GF-D8 (cell line): ENCODE measurements at places on chromosomes 5 and 9.

- DNase-seq: no peak
These were observed 1.4 kb downstream of the PCDHA13 start for GRCh38 chr5:140883373-140883772.

GRCh38 chr9:136245219-136246150 is at the start of gene QSOX2:
Gene QSOX2 (minus strand): TSS chr9:136245812. CDS start chr9:136245803, 9 bp downstream.
- peak; percentile 13 for DNase-seq

- no peak for DNase-seq
These were observed 121.7 kb downstream of the ACTBL2 start for GRCh38 chr5:57360871-57361270.

- DNase-seq: no peak
These were observed 161.1 kb downstream of the MAST4 start for GRCh38 chr5:66757219-66757833.

DNA sequence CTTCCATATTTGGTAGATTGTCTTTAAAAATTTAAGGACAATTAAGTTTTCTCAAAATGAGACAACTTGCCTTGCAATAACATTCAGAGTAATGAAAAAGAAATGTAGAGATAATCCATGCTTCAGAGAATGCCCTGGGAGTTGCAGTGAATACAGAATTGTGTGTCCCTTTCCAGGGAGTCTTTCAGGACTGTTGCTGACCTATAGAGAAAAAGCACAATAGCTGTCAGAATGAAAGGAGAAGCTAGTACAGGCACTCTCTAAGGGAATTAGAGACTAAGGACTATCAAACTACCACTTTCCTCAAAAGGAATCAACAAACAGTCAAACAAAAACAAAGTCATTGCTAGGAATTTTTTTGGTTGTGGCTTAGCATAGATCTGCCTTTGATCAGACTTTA is 93.0 kb downstream of the CCDC192 start:
- DNase-seq: no peak

DNA sequence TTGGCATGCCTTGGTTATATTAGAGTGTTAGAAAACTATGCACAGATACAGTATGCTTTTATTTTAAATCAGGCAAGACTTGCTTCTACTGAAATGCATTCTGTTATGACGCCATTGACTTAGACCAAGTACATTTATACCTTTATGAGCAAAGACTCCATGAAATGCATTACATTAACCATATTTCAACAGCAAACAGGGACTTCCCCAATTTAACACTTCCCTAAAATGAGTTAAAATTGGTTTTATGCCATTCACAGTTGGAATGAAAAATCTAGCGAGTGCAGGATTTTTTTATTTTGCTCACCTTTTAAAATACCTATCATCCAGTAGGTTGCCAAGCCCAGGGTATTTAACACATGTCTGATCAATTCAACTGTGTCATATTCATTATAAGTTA is 272.1 kb upstream of the IZUMO3 start:
- peak; percentile 1 for DNase-seq

- no peak for DNase-seq
These were observed 21.8 kb downstream of the CTNNAL1 start for GRCh38 chr9:108991479-108991878.

DNA sequence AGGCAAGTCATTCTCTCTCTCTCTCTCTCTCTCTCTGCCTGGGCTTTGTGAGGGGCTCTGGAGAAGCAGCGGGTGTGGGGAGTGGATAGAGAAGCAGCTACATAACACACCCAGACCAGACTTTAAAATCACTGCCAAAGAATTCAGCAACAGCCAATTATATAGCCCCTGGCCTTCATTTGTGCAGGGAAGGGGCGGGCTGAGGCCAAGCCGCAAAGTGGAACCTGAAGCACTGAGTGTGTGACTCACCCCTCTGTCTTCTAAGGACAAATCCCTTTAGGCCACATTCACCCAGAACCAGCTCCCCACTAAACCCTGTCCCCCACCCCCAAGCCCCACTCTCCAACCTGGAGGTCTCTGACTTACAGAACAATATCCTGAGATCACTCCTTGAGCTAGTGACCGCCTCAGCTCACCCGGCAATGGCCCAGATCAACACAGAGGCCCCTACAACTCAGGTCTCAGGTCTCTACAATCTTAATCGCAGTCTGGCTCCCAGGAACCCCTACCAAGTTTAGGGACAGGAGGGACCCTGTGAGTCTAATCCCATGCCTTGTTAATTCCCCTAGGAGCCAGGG is 6.0 kb downstream of the B4GALT1 start:
- DNase-seq: no peak

- no peak for DNase-seq
These were observed 17.7 kb downstream of the RALGDS start for GRCh38 chr9:133103183-133103986.

GRCh38 chr9:117072216-117072615 is 342.6 kb downstream of the ASTN2 start:
- no peak for DNase-seq
